Naive thymus-derived CD4-positive, alpha-beta T cell (primary cell): ENCODE measurements at places on chromosomes 2 and 18. TPM values are rescaled to one million over a fixed set of nuclear protein-coding genes. Genes with fewer than 3 reads are reported as not detected.
A peak's percentile ranks its signal among the peaks of the same experiment; 100 is the strongest.

The SFT2D3 gene
- 17.8 TPM for total RNA-seq

The SERPINB13 gene
- not detected in 2 replicates for total RNA-seq

The NAT8 gene
- total RNA-seq = not detected

The MAIP1 gene
- 20.3 TPM for total RNA-seq

The TRABD2A gene
- 288 TPM for total RNA-seq

The DAPL1 gene
- not detected in 2 replicates for total RNA-seq

The XIRP2 gene
- total RNA-seq = not detected in 2 replicates

The C2orf72 gene
- total RNA-seq = not detected

The ALLC gene
- not detected in 2 replicates for total RNA-seq

The ICA1L gene
- 4.1 TPM in 2 replicates for total RNA-seq

The C1QL2 gene
- total RNA-seq = not detected in 2 replicates

The IL37 gene
- not detected for total RNA-seq

The NEU4 gene
- 0.13 and 1.1 TPM in 2 replicates for total RNA-seq

The COLEC12 gene
- not detected in 2 replicates for total RNA-seq

The SMCHD1 gene
- 234 TPM for total RNA-seq

The REG1B gene
- total RNA-seq = not detected

The SGO2 gene
- 2.9 TPM for total RNA-seq

The SOX11 gene
- not detected for total RNA-seq

GRCh38 chr2:3324404-3325281 is 53.0 kb downstream of the EIPR1 start:
- DNase-seq = no peak

GRCh38 chr2:15556311-15556930 is 4.7 kb downstream of the NBAS start:
- DNase-seq = no peak

DNA sequence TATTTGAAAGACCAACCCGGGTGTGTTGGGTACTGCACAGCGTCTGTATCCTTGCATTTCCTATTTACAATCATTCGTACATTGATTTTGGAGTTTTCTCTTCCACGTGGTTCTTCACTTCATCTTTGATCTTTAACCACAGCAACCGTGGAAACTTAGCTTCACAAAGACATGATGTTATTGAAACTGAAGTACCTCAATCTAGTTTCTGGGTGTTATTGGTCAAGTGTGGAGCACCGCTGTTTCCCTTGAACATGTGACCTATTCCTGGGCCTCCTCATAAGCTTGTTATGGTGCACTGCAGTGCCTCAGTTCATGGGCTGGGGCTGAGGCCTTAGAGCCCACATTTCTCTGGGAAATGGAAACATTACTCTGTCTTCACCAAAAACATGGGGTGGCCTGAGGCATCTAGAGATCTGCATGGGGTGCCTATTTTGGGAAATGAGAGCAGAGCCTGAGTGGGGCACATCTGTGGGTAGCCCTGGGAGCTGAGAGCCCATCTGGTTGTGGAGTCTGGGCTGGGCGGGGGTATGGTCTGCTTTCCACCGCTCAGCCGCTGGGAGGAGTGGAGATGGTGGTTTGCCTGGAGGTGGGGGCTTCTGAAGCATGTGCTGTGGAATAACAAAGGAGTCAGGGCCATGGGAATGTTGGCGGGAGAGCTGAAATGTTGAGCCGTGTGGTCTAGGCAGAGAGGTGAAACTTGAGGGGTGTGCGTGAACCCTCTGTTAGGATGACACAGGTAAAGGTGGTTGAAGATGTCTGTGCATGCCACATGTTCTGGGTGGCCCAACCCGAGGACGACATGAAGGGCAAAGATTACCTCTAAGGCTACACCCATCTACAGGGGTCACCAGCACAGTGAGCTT is 37.4 kb downstream of the ZNF236 start:
- DNase-seq = peak; percentile 44

GRCh38 chr2:58072102-58072501 is 25.5 kb downstream of the VRK2 start:
- DNase-seq = no peak

DNA sequence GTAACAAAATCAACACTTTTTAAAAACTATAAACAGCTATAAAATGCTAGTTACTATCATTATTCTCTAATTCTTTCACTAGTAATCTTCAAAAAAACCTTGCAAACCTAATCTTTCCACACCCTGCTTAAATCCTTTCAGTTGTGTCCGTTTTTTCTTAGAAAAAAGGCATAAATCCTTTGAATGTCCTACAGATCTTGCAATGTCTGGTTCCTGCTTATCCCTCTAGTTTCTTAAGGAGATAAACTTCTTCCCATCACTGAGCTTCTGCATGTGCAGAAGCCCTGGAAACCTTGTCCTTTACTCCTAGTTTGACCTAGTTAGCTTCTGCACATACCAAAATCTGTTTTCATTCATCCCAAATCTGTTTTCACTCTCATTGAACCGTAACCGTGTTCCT is 1.3 kb upstream of the PNO1 start:
- DNase-seq = no peak

GRCh38 chr2:132974467-132975095 is 304.6 kb upstream of the LYPD1 start:
- DNase-seq = no peak

- DNase-seq = no peak
Measured at GRCh38 chr18:25341831-25342230, 10.1 kb downstream of the ZNF521 start.

GRCh38 chr2:198518935-198519334 is 714.5 kb downstream of the PLCL1 start:
- no peak for DNase-seq

GRCh38 chr2:232871835-232872736 is 2.0 kb downstream of the SNORC start:
- no peak for DNase-seq

- DNase-seq = no peak
Measured at GRCh38 chr2:4762951-4763376, 929.2 kb upstream of the SOX11 start.

DNA sequence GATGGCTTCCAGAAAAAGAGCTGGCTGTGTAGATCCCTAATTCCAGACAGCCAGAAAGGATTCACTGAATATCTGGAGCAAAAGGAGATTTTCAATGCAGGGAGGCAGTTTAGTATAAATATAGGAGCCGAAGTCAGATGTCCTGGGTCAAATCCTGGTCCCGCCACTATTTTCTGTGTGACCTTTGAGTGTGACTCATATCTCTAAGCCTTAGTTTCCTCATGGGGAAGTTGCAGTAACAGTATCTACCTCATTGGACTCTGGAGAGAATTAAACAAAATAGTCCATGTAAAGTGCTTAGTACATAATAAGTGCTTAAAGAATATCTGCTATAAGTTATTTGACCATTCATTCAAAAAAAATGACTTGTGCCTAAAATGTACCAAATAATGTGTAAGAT is 52.1 kb upstream of the ITGA6 start:
- no peak for DNase-seq

DNA sequence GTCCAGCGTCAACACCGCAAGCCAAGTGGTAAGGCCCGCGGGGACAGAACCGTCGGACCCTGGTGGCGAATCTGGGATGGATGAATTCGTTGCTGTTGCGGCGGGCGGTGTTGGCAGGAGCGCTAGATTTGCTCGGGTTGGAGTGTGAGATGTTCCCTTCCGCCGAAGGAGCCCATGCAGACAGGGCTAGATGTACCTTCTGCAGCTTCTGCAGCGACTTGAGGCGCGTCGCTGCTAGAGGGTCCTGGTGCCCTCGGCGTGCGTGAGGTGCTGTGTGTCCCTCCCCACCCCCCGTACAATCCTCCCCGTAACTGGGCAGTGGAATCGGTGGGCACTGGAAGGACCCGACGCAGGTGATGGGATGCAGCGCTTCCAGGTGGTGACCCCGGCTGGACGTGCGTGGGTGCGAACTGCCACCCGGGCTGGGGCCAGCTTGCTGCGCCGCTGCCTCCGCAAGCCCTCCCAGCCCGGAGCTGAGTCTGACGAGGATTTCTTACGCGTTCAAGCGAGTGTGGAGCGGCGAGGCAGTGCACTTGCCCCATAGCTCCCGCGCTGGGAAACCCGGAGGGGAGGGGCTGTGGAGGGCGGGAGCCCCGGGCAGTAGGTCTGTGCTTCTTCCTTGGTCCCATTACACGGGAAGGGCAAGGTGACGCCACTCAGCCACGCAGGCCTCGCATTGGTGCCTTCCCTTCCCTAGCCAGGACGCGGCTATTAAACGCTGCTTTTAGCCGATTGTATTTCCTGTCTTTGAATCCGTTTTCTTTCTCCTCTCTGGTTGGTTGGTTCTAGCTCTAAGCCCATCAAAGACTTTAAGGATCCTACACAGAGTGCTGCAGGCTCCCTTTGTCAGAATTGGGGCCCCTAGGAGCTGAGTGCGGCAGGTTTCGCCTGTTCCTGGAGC is 34.2 kb downstream of the CHRNA1 start:
- peak; percentile 21 for DNase-seq

- no peak for DNase-seq
Measured at GRCh38 chr2:235677276-235677788, 183.5 kb downstream of the AGAP1 start.

- peak; percentile 30 for DNase-seq
Measured at GRCh38 chr18:54671291-54671881, 80.3 kb downstream of the DYNAP start.

GRCh38 chr2:179842498-179843153 is 18.8 kb downstream of the ZNF385B start:
- DNase-seq = no peak

DNA sequence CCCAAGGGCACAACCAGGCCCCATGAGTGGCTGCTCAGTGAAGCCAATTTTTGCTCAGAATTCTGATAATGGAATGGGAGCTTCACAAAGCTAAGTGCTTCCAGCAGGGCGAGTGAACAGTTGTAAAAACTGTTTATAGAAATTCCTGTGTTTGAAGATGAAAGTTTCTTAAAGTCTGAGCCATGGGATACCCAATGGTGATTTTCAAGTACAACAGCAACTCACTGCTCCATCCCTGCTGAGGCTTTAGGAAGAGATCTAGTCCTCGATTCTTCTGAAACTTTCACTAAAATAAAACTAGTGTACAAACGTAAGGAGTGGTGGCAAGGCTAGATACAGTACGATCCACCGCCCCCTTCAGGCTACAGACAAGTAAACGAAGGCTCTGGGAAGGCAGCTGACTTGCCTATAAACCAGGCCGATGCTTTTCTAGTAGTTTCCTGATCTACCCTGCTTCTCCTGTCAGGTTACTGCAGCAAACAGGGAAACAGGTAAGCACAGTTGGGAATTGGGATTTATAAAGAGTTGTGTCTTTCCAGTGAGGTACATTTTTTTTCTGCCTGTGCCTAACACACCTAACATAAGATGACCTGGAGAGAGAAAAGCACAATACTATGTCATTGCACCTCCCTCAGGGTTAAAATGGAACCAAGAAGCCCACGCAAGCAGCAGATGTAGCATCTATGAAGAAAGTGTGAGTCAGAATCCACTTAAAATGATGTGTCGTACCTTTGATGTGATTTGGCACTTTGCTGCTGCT is 108.7 kb downstream of the UXS1 start:
- DNase-seq = peak; percentile 70

- DNase-seq = no peak
Measured at GRCh38 chr18:45464619-45465018, 150.7 kb upstream of the SLC14A2 start.

- no peak for DNase-seq
Measured at GRCh38 chr2:235492850-235493344, 946 bp upstream of the AGAP1 start.

GRCh38 chr2:165423081-165423480 is 46.4 kb upstream of the CSRNP3 start:
- DNase-seq = no peak

DNA sequence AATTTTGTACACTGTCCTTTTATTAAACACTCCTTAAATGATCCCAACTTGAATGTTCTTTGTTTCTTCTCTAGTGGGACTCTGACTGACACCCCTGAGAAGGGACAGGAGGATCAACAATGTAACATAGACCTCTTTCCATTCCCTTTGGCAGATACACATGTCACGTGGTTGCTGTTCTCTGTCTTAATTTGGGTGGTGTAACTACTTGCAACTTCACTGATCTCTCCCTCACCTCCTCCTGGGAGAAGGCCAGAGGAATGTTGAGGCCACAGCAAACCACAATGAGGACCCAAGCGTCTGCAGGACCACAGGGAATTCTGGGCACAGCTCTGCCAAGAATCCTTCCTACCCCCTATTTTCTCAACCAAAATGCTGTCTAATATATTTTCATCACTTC is 205.6 kb downstream of the RTP5 start:
- no peak for DNase-seq

- no peak for DNase-seq
Measured at GRCh38 chr2:104873689-104874054, 19.8 kb downstream of the POU3F3 start.

GRCh38 chr2:59177748-59178147 is 936.6 kb upstream of the FANCL start:
- DNase-seq = no peak

GRCh38 chr18:54269893-54270844 is 852 bp downstream of the POLI start:
- DNase-seq = peak; percentile 28

GRCh38 chr18:62637807-62638687 is 77.3 kb upstream of the PHLPP1 start:
- peak; percentile 25 for DNase-seq

DNA sequence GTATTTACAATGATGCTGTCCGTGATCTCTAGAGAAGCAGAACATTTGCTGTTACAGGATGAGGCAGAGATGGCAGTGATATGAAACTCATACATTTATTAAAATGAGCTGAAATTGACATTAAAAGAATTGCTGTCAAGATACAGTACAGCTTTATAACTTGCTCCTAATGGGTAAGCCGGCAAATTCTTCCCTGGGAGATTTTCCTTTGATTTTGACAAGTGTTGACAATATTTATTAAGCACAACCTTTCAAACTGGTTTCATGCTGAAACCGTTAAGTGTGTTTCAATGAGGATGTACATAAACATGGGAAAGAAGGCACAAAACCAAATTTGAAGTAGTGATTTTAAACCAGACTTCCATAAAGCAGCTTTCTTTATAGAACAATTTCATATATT is 45.5 kb downstream of the SPHKAP start:
- no peak for DNase-seq

GRCh38 chr18:46343931-46344372 is 239.8 kb downstream of the HAUS1 start:
- peak; percentile 26 for DNase-seq

DNA sequence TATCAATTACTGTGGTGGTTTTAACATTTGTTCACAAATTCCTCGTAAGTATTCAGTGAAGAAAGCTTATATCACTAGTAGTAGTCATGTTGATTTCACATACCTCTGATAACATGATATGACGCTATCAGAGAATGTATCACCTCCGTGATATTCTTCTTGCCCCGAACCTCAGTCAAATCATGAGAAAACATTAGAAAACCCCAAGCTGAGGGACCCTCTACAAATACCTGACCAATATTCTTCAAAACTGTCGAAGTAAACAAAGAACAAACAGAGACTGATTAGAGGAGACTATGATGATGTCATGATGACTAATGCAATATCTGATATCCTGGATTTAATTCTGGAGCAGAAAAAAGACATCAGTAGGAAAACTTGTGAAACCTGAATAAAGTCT is 85.6 kb upstream of the SPOPL start:
- no peak for DNase-seq

GRCh38 chr18:25896956-25897355 is 193.5 kb downstream of the SS18 start:
- DNase-seq = no peak

DNA sequence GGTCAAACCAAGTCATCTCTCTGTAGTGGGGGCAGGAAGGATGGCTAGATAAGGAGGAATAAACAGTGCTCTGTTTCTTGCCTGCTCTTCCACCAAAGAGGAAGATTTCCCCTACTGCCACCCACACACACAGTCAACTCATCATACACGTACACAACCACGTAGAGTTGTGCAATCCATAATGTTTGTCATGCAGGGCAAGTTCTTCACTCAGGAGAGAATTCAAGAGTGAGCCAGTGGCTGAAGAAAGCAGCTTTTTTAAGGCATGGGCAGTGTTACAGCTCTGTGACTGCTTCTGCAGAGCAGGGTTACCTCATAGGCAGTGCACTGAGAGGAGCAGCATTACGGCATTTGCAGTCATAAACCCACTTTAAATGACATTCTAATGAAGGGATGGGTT is 283.0 kb downstream of the RND3 start:
- no peak for DNase-seq
